ENCODE measurements at places on chromosomes 16 and 17.
A peak's percentile ranks its signal among the peaks of the same experiment; 100 is the strongest.

DNA sequence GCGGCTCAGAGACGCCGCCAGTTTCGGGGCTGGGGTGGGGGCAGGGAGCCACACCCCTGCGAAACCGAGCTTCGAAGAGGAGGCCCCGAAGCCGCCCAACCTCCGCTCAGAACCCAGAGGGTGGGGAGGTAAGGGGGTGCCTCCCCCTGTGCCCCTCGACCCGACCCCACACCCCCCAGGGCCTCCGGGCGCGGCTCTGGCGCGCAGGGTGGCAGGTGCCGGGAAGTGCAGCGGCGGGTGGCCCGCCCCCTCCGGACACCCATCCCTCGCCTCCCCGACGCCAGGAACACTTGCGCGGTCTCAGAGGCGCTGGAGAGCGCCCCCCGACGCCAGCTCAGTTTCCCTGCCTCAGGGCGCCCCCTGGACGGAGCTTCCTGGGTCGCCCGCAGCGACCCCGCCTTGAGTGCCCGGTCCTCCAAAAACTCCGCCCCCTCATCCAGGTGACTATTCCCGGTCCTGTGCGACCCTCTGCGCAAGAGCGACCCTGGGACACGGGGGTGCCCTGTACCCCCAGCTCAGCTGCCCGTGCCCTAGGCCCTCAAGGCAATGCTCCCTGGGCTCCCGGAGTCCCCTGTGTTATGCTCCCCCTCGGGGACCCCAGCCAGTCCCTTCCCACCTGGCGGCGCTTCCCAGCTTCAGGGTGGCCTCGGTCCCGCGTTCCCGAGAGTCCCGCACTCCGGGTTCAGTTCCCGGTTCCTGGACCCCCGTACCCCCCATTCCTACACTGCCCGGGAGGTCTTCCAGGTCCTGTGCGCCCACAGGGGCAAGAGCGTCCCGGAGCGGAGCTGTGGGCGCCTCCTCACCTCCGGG, 562 bp downstream of the PPL start:
- DNase-seq = no peak

- DNase-seq = no peak
Measured at GRCh38 chr16:29959293-29959692, 2.6 kb upstream of the TMEM219 start.

DNA sequence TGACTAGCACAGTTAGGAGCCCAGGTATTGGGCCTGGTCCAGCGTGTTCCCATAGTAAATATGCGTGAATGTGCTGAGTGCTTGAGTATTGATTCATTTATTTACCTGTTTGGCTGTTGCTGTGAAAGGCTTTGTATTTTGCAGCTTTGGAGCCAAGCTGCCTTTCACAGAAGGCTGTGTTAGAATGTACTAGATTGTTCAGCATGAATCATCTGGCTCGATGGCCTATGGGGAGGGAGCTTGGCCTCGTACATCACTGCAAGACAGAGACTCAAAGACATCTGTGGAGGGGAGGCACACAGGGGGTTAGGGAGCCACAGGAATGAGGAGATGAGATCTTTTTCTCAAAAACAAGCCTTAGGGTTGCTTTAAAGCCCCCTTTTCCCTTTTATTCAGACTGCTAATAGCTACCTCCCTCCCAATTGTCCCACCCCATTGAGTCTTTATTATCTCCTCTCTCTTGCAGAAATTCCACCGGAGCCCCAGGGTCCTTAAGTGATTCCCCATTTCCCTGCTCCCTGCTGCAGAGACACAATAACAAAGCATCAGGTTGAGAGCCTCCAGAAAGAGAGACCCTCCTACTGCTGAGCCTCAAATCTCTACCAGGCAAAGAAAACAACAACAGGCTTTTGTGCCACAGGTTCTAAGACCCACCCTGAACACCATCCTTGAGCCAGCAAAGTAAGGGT, 307.2 kb downstream of the ABCC12 start:
- no peak for DNase-seq

DNA sequence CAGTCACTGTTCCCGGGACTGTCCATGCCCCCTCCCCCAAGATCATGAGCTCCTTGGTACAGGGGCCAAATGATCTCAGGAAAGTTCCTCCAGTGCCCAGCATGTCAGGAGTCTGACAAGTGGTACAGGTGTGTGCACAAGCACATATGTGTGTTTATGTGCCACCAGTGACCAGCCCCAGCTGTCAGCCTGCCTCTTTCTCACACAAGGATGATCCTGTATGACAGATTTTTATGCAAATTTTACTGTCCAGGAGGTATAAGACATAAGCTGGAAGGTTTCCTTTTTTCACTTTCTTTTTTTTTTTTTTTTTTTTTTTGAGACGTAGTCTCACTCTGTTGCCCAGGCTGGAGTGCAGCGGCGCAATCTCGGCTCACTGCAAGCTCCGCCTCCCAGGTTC, 31.4 kb upstream of the GFOD2 start:
- peak; percentile 35 for DNase-seq

DNA sequence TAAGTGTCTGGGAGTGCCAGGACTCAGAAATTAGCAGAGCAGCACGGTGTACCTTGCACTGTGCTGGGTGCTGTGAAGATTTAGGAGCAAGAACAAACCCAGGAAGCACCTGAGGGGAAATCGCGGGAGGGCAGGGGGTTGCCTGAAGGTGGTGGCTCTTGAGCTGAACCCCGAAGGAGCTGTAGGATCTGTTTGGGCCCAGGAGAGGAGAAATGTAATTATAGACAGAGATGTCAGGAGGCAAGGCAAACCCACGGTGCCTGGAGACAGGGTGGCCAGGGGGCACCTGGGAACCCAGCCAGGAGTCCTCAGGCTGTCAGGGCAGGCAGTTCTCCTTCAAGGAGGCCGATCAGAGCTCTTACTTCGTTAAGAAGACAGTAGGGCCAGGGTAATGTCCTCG, 109.1 kb downstream of the C16orf78 start:
- no peak for DNase-seq

DNA sequence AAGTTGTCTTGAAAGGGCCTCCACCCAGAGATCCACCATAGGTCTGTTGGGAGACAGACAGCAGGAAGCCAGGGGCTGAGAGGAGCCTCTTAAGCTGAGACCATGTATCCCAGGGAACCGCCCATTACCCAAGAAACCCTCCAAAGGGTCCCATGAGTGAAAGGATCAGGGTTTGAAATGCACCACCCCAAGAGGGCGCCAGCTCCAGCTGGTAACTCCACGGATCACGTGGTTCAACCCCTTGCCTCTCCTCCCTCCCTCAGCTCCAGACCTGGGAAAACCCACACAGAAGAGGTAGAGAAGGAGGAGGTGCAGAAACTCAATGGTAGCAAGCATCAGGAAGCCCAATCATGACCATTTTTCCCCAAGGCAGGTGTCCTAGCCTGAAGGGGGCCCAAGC, 148.7 kb downstream of the AIPL1 start:
- no peak for DNase-seq

DNA sequence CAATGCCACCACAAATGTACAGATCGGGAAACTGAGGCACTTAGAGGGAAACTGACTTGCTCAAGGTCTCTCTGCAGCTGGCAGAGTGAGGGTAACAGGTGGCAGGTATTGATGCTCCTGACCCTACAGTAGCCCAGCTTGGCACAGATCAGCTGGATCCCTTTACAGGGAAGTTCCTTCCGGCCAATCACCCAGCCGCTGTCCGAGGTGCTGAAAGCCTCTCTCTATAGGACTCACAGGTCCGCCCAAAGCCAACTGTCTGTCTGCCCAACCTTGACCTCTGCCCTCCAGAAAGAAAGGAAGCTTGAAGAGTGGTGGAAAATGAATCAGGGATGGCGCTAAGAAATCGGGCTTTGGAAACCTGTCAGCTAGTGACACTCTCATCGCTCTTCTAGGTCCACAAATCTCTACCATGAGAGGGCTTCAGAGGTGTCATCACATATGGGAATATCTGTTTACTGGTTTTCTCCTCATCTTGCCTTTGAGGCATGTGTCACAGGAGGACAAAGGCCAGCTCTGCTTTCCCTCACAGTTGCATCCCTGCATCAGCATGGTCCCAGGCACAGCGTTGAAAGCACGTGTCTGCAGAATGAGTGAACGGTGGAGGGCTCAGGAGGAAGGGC, 246.2 kb downstream of the KATNIP start:
- peak; percentile 29 for DNase-seq

DNA sequence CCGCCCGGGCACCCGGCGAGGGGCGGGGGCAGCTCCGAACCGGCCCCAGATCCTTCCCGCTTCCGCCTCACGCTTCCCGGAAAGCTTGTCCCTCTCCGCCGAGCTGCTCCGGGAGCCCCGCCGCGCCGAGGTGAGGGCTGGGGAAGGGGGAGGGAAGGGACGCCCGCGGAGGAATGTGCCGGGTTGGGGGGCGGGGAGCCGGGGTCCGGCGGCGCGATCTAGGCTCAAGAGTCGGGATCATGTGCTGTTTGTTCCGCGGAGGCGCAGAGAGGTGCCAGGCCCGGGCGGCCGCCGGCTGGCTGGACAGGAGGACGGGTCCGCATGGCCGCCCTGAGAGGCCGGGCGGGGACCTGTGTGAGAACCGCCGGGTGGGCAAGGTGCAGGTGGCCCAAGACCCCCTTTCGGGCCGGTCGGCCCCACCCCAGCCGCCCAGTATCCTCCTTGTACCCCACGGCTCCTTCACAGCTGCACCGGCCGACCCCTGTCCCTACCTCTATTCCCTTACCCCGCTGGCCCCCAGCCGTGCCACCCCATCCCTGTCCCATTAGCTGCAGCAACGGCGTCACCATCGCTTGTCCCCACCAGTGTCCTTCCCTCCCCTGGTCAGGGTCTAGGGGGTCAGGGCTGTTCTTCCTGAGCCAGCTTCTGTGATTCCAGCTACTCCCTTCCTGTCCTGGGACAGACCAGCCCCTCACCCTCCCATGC, 429 bp downstream of the KIF1C start:
- DNase-seq = no peak

- no peak for DNase-seq
Measured at GRCh38 chr17:57459286-57459915, 203.1 kb downstream of the MSI2 start.

GRCh38 chr16:5653789-5654188, 556.2 kb upstream of the EEF2KMT start:
- no peak for DNase-seq

DNA sequence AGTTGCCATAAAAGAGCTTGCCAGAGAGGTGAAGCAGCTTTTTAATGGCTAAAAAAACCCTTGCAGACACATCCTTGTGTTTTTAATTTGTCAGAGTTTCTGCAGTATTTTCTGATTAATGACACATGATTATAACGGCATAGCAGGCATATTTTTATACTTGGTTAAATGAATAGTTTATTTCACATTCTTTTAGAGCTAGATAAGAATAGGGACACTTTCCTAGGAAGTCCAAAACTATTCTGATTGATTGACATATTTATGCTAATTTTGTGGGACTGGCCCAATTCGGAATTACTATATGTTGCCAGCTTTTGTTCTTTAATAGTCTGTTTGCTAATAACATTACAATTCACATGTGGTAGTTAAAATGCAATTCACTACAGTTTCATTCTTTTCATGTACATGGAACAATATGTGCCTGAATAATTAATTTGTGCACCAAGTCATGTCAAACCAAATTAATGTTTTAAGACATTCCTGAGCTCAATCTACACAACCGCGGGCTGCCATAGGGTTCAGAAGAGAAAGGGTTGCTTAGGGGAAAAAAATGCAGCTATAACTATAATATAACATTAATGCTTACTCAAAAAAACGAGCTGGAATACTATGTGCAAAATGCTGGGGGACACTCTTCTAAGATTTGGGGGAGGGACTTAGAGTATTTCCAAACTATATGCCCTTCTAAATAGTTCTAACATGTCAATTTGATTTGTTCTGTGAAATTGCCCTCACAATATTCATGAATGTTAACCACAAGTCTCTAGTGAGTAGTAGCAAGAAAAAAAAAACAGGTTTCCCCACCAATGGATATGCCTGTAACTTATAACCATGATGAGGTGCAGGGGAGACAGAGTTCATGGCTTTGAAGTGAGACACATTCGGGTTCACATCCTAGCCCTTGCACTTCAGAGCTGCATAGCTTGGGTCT, 305.4 kb downstream of the CEP112 start:
- no peak for DNase-seq

Measured in OCI-LY7 (cell line).